ENCODE measurements at places on chromosomes 7 and 10.
A peak's percentile ranks its signal among the peaks of the same experiment; 100 is the strongest.

- no peak for DNase-seq
Measured at GRCh38 chr10:58930500-58930899, 245.9 kb upstream of the PHYHIPL start.

GRCh38 chr7:44748045-44748947, at the start of gene ZMIZ2:
ZMIZ2 (plus strand) TSS chr7:44748847; CDS start chr7:44756250, 7,403 bp downstream.
- DNase-seq = peak; percentile 93

GRCh38 chr10:77386838-77387237, 250.8 kb downstream of the KCNMA1 start:
- peak; percentile 76 for DNase-seq

- peak; percentile 19 for DNase-seq
Measured at GRCh38 chr7:90625051-90625450, 28.9 kb downstream of the CDK14 start.

DNA sequence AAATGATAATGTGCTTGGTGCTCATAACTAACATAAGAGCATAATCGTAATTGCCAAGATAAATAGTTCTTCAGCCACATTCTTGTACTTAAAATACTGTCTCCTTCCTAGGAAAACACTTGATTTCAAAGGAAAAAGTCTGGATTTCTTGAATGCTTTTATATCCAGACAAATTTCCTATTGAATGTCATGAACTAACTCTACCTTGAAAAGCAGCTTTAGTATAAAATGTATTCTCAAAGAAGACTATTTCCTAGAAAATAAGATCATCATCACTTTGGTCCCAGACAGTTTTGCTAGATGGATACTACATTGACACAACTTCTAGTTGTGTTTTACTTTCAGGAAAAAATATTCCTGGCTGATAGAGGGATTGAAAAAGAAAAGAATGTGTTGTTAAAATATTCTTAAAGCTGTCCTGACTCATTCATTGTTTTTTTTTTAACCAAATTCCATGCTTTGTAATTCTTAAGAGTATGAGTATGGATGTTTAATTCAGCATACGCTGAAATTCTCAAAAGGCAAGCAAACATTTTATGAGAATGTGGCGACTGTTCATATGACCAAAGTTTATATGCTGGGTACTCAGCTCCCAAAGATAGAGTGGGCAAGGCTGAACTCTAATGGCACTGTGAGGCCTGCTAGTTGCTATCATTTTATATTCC, 106.1 kb downstream of the PPP1R3A start:
- DNase-seq = no peak

DNA sequence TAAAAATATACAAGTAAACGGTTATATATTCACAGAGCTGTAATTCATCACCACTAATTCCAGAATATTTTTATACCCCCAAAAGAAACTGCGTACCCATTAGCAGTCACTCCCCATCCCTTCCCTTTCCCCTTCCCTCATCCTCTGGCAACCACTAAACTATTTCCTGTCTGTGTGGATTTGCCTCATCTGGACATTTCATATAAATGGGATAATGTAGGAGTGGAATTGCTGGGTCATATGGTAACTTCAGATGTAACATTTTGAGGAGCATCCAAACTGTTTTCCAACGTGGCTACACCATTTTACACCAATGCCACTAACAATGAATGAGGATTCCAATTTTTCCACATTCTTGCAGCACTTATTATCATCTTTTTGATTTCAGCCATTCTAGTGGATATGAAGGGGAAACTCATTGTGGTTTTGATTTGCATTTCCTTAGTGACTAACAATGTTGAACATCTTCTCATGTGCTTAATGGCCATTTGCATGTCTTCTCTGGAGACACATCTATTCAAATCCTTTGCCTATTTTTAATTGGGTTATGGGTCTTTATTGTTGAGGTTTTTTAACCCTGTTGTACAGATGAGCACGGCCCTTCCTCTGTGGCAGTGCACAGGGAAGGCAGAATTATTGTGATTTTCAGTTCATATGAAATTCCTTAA, 79.2 kb downstream of the RBM20 start:
- DNase-seq = no peak

- DNase-seq = peak; percentile 46
Measured at GRCh38 chr10:42926843-42927242, 144.2 kb downstream of the BMS1 start.

GRCh38 chr7:46715579-46715978, 794.5 kb upstream of the IGFBP3 start:
- DNase-seq = no peak

- DNase-seq = no peak
Measured at GRCh38 chr7:152858761-152859160, 99.2 kb downstream of the ACTR3B start.

GRCh38 chr7:129769400-129769774, 157.9 kb downstream of the NRF1 start:
- no peak for DNase-seq

GRCh38 chr7:66216687-66217086, 11.6 kb downstream of the TPST1 start:
- no peak for DNase-seq

DNA sequence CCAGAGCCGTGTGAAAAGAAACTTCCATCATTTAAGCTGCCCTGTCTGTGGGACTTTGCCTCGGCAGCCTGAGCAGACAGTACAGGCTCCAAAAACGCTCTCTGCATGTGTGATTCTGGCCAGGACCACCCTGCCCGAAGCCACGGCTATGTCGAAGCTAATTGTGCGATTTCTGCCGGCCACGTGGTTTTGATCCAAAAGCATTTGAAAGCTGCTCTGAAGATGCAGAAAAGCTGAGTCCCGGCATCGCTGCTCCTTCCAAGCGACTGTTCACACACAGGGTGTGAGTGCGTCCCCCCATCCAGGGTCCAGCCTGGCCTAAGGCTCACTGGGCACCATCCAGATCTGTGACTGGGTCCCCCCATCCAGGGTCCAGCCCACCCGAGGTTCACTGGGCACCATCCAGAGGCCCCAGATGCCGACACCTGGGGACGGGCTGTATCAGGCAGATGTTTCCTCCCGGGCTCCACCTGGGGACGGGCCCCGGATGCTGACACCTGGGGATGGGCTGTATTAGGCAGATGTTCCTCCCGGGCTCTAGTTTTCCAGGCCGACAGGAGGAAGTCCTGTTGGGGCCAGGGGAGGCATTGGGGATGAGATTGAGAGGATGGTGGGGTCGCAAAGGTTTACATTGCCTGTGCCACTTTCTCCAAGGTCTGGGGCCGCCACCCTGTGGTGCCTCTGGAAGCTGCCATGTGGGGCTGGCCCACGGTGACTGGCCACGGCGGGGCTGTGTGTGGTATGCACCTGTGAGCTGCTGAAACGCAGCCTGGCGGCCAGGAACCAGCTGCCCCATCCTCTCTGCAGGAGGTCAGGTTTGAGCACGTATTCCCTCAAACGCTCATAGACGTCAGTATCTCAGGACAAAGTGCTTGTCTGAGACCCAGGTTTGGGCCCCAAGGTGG, 527.4 kb downstream of the DNAJB6 start:
- no peak for DNase-seq

DNA sequence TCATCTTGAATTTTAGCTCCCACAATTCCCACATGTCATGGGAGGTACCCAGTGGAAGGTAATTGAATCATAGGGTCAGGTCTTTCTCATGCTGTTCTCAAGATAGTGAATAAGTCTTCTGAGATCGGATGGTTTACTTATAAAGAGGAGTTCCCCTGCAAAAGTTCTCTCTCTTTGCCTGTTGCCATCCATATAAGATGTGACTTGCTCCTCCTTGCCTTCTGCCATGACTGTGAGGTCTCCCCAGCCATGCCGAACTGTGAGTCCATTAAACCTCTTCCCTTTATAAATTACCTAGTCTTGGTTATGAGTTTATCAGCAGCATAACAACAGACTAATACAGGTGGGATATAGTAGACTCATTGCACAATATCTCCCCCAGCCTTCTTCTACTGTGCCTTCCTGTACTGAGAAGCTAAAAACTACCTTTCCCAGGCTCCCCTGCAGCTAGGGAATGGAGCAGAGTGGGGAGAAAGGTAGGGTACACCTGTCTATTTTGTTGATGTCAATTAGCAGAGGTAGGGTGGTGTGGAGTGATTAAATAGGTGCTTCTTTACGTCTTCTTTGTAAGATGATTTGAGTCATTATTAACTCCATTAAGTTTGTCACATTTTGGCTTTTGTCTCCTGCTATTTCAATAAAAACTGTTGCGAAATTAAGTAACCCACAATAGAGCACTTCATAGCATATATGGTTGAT, 48.2 kb upstream of the EBLN1 start:
- no peak for DNase-seq

DNA sequence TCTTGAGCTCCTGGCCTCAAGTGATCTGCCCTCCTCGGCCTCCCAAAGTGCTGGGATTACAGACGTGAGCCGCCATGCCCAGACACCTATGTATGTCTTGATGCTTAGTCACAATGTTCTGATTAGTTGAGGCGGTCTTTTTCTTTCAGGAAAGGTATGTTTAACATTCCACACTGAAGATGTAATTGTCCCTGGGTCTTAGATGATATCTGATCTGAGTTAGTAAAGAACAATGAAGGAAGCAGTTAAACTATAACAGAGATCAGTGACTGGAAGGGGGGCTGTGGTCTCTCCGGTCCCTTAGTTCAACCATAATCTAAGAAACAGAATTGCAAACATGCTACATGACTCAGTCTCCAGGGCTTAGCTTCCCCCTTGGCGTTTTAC, 31.5 kb upstream of the SH2D4B start:
- DNase-seq = no peak

DNA sequence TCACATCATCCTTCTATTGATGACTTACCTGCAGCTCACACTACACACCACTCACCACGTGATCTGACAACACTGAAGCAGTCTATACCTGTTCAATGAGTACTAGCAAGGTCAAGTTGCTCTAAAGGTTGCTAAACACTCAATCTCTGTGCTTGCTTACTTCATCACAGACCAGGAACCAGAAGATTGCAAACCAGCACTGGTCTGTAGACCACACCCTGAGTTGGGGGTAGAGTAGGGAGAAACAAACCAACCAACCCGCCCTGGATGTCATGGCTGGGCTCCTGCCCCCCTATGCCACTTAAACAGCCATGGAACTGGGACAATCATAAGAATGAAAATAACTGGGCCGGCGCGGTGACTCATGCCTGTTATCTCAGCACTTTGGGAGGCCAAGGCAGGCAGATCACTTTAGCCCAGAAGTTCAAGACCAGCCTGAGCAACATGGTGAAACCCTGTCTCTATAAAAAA, 19.6 kb downstream of the DLG5 start:
- no peak for DNase-seq

DNA sequence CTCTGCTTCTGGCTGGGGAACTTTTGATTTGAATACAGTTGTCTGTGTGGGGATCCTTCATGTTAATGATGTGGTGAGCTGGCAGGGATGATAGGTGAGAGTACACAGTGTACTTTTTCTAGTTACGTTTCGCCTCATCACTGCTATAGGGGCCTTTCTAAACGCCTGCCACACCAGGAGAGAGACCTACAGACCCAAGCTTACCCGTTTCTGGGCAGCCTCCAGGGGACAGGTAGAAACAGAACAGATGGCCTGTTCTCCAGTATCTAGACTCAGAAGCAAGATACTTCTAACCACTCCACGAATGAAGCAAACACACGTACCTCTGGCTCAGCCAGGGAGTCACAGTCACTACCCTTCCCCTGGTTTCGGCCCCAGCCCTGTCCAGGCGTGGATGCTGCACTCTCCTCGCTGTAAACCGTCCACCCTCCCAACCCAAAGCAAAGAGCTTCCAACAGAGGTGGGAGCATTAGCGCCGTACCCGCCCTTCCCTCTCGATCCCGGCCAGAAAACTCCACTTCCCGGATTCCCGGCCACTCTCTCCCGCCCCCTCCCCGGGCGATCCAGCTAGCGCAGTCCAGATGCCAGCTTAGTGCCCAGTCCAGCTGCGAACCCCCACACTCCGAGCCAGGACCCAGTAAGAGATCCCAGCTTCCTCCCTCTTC, 1.2 kb downstream of the CCDC6 start:
- peak; percentile 27 for DNase-seq

- no peak for DNase-seq
Measured at GRCh38 chr7:68730964-68731363, 867.3 kb upstream of the AUTS2 start.

- DNase-seq = no peak
Measured at GRCh38 chr7:30278849-30279652, 5.3 kb upstream of the ZNRF2 start.

DNA sequence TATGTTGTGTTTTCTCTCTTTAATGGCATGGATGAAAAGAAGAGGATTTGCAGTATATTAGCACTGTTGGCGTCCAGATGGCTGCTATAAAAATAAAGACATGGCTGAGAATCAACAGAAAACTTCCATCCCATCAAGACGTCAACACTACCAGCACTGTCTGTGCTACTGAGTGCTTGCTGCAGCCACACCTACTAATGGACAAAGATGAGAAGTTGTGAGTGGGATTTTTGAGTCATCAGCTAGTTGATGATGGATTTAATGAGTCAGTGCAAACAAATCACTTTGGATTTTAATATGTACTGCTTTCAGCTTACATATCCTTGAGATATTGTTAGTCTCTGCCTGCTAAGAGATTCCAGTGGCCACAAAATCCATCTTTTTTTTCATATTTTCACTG, 631.0 kb upstream of the ANKRD30A start:
- DNase-seq = peak; percentile 72

DNA sequence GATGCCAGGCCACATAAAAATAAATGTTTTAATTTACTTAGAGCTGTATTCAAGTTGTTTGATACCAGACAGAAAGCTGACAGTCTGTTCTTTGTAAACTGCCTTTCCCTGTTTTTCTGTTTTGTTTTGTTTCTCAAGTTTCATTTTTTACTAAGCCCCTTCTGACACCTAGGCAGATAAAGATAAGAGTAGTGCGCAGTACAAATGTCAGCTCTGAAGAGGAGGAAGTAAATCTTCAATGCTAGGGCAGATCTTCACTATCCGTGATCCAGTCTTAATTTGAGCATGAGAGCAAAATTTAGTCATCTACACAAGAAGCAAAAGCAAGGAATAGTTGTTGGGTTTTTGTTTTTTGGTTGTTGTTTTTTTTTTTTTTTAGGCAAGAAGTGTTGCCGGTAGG, 27.3 kb downstream of the MTURN start:
- DNase-seq = no peak

- DNase-seq = no peak
Measured at GRCh38 chr10:77185696-77186095, 451.9 kb downstream of the KCNMA1 start.

DNA sequence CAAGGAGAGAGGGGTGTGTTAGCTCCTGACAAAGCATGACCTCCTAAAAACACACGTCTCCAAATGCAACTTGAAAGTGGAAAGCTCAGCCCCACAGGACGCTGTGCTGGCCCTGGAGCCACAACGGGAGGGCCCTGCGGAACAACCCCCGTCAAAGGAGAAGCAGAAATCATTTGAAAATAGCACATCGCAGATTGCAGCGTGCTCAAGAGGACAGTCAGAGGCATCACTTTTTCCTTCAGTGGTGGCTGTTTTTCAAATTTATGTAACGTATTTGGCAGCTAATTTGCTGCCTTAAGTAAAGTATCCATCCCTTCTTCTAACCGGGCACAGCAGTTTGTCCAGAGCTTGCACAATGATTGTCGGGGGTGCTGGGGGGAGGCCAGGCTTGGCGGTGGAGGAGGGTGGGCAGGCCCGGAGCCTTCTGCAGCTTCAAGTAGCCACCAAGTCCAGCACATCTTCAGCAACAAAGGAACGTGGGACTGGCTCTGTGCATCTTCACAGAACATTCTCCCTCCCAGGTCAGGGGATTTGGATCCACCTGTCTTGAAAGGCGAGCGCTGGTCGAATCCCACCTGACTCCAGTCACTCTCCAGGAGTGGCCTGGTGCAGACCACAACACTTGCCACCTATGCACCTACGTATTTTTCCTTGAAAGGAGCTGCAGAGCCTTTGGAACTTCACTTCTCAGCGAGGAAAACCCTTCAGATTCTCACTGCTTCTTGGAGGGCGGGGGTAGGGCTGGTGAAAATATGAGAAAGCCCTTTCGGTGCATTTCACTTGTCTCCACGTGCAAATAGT, 346.3 kb downstream of the DNAJB6 start:
- DNase-seq = no peak

Measured in cardiac fibroblast (primary cell).